ENCODE measurements at places on chromosomes 5 and 9. TPM values are rescaled to one million over a fixed set of nuclear protein-coding genes. Genes with fewer than 3 reads are reported as not detected.

FREM1 gene
- not detected for polyA plus RNA-seq

DNA sequence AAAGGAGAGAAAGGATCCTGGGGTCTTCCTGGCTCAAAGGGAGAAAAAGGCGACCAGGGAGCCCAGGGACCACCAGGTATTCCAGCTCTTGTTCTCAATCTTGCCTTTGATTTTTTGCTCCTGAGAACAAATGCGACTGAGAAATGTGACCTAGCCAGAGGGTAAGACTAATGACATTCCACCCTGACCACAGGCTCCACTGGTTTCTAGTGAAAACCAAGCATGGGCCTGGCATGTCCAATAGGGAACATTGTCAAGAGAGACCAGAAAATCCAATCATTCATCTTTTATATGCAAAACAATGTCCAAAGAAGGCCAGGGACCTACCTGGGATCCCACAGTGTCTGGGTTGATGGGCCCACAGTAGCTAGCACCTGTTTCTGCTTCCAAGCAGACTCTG is 50.3 kb upstream of the TGFBR1 start:
- no peak overlapping the region for H3K4me3 ChIP-seq
- peaks cover 79% of the 10 kb centered on the region for H3K4me1 ChIP-seq
- no peak for DNase-seq
- no peak overlapping the region for H3K27ac ChIP-seq
- no peaks in the 10 kb centered on the region for H3K36me3 ChIP-seq

- H3K4me1 ChIP-seq: no peaks in the 10 kb centered on the region
- H3K27me3 ChIP-seq: no peaks in the 10 kb centered on the region
- no peak overlapping the region for H3K4me3 ChIP-seq
- H3K27ac ChIP-seq: no peak overlapping the region
- no peak for DNase-seq
These were observed 10.8 kb downstream of the FIBCD1 start for GRCh38 chr9:130927995-130928900.

SPATA31C1 gene
- polyA plus RNA-seq: not detected

All from naive thymus-derived CD4-positive, alpha-beta T cell (primary cell).